ENCODE measurements at places on chromosomes 3 and 15. TPM values are rescaled to one million over a fixed set of nuclear protein-coding genes. Genes with fewer than 3 reads are reported as not detected.

The SI gene
- not detected for total RNA-seq

The KCNAB1 gene
- total RNA-seq: 2.4 TPM

The SERPINI2 gene
- total RNA-seq: not detected

The RGMA gene
- total RNA-seq: not detected

DNA sequence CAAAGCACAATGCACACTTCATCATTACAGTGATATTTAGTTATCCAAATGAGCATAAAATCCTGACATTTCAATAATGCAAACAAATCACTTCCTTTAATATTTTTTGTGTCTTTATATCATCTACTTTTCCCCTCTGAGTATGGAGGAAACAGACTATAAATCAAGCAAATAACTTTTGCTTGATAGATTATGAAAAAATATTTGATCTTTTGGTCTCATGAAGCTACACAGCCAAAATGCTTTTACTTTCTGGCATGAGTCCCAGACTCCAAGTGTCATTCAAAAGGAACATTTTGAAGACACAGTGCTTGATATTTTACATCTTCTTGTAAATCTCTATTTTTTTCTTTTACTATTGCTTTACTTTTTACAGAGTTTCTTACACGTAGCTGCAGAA, 215.3 kb upstream of the ROBO1 start:
- DNase-seq: no peak

DNA sequence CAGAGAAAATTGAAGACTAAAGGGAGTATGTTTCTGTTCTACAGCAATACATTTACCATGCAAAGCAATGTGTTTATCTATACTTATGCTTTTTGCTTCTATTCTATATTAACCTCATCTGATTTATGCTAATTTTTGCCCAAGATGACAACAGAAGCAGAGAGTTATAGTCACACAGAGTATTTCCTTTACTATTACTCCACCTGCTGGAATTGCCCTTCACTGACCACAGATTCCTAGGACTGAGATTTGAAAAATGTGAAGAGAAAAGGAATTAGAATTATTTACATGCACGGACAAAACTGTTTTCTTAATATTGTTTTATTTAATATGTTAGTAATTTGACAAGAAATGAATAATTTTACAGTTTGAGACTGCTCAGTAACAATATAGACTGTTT, 745.6 kb downstream of the VGLL3 start:
- peak; percentile 21 for DNase-seq

- DNase-seq: no peak
Measured at GRCh38 chr3:183074261-183074660, 25.0 kb downstream of the MCCC1 start.

- no peak for DNase-seq
Measured at GRCh38 chr3:55471522-55472280, 15.4 kb downstream of the WNT5A start.

- no peak for DNase-seq
Measured at GRCh38 chr3:10646531-10647335, 141.3 kb upstream of the ATP2B2 start.

DNA sequence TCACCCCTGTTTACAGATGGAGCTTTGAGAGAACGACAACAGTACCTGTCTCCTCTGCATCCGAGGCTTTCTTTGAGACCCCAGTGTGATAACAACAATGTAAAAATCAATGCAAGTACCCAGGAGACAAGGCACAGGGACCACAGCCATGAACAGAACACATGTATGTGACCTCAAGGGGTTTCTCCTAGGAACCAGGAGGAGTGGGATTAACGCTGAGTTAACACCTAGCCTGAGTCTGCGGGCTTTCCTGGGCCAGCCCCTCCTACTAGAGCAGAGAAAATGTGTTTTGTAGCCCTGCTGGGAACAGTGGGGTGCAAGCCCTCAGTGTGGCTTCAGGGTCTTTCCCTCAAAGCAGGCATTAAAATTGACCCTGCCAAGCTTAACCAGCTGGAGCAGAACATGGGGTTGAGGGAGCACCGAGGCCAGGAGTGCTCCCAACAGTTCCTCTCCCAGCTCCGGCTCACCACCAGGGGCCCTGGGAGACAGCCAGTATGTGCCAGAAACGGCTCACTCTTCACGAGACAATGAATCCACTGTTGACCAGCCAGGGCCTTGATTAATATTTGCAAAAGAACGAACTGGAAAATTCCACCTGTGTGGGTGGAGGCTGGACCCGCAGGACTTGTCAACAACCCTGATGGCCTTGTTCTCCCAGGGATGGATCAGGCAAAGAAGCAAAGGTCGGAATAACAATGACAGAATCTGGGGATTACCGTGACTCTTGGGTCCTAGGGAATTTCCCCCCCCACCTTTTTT, 3.6 kb downstream of the CHDH start:
- DNase-seq: peak; percentile 35

DNA sequence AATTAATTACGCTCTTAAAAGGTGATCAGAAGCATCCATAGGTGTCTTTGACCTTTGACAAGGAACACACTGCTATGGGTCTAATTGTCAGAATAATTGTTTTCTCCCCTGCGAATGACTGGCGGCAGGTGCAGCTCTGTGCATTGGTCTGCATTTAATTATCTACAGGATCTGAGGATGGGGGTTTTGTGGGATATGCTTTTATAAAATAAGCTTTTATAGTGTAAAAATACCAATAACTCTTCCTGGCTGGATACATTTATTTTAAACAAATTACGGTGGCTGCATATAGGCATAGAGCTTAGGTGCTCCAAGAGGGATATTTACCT, 201.6 kb upstream of the RGMA start:
- no peak for DNase-seq

- DNase-seq: peak; percentile 95
Measured at GRCh38 chr15:70492240-70493177, 270.8 kb downstream of the UACA start.

DNA sequence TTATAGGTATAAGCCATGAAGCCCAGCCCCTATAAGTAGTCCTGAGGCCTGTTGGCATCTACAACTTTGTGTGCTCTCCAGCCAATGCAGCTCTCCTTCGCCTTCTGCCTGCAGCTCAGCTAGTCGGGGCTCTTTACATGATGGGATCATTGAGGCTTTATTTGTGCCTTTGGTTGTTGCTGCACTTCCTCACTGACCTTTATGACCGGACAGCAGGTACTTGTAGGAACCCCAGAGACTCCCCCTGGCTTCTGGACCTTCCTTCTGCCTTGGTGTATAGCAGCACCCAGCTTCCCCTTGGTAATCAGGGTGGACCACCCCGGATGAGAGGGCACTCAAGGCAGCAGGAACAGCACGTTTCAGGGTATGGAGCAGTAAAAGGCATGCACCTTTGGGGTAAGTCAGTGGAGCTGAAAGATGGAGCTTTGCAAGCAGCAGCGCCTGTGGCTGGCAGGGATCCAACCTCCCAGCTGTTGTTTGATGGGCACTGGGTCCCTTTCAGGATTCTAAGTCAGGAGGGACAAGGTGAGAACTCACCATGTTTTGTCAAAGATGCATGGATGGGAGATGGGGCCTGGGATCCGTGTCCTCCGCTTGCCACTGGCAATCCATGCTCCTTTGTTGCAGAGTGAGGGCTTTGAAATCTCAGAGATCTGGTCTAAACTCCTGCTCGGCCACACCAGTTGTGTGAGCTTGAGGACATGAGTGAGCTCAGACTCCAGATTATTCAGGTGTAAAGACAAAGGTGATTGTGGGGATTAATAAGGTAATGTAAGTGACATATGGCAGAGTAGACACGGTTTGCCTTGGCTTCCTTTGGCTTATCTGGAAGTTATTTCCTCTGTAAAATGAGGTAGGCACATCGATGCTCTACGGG, 65.1 kb upstream of the KLF13 start:
- DNase-seq: no peak

GRCh38 chr3:13717222-13717895, 162.5 kb downstream of the WNT7A start:
- DNase-seq: no peak

GRCh38 chr3:140736863-140737460, 59.1 kb downstream of the TRIM42 start:
- DNase-seq: peak; percentile 65

DNA sequence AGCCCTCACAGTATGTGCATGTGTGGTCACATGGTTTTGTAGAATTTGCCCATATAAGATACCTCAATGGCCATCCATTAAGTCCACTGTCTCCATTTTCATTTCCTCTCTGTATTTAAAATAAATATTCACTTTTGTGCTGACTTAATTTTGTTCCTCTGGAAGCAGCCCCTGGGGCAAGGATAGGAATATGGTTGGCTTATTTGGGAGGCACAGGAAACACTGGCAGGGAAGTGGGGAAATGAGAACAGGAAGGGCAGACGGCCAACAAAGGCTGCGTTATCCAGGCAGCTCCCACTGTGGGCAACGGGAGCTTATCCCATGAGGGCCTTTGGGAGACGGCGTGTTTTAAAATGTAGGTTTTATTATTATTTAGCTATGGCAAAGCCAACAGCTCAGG, 148.6 kb downstream of the SHQ1 start:
- no peak for DNase-seq

DNA sequence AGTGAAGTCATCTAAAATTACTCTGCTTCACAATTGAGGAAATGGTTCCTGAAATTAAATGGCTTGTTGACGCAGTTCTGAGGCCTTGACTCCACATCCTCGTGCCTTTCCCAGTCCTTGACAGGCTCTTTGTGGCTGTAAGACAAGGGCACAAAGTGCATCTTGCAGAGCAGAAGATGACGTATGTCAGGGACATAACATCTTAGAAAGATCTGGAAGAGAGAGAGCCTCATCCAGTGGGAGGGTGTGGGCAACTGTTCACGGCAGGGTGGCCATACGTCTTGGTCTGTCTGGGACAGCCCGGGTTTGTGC, 91.0 kb downstream of the CHRNA7 start:
- no peak for DNase-seq

DNA sequence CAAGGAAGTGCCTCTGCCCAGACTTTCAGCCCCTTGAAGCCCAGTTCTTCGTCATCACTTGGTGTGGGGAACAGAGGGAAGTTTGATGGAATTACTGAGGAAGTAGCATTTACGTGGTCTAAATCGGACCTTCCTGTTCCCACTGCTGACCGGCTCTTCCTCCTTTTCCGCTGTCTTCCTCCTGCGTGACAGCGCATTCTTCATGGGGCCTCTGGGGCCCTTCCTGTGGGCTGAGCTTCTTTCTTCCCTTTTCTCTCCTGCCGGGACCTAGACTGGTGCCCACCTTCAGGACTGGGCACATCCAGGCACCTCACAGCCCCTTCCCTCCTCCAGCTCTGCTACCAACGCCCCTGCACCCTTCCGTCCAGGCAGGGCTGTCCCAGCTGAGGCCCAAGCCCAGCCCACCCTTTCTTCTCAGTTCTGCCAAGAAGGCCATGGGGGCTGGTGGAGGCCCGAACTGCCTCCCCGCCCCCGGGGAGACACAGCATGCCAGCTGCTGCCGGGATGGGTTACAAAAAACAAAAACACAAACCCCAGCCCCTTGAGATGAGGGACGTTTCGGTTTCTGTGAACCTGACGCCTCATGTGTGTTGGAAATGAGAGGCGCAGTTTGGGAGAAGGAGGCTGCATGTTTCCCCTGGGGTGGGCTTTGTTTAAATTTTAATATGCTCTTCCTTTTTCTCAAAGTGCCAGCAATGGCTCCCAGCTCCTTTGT, 19.1 kb downstream of the ZNF710 start:
- no peak for DNase-seq

Measured in HT1080 (cell line).